NCI-H2171 (cell line): ENCODE measurements at places on chromosomes 6 and 20.

DNA sequence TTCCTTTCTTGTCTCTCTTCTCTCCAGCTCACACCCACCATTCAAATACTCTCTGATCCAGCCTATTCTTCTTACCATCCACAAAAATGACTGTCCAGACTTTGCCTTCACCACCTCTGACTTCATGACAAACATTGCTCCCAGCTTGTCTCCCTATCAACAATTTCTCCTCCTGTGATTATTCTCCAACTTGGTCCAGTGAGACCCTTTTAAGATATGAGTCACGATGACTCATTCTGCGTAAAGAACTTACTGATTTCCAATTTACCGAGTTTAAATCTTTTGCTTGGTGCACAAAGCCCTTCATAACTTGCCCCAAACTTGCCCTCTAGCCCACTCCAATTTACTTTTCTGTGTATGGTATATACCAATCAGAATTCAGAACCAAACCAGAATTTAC, 833.2 kb downstream of the MAFB start:
- no peak for DNase-seq

DNA sequence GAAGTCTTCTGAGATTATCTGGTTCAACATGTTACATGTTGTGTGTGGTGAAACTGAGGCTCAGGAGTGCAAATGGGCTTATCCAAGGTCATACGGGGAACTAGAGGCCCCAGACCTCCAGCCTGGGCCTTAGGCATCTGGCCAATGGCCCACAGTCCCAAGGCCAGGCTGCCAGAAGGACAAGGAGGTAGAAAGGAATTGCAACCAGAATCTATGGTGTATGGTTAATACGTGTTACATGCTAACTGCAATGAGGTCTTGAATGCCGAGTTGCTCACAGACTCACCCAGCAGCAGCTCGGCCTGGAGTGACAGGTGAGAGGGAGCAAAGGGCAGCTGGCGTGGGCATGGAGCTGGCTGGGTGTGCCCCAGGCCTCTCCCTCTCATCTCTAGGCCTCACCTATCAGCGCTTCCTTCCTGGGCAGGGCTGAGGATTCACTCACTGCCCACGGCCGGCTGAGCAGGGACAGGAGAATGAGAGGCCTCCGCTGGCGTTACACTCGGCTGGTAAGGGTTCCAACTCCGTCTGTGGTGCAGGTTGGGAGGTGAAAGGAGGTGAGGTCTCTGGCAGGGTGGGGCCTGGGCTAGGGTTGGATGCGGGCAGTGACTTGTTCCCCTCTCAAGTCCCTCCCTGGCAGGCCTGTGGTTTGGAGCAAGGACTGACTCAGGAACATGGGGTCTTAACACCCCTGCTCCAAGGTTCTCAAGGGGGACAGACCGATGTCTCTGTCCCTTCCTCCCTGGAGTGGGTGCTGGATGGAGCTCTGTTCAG, at the start of gene TLDC2:
TLDC2 (plus strand) TSS at position 437 of the 771 bp plus-strand sequence; CDS start at position 474, 37 bp downstream.
- DNase-seq, result no peak

GRCh38 chr6:56246541-56246880, 869 bp downstream of the COL21A1 start:
- DNase-seq, result no peak

DNA sequence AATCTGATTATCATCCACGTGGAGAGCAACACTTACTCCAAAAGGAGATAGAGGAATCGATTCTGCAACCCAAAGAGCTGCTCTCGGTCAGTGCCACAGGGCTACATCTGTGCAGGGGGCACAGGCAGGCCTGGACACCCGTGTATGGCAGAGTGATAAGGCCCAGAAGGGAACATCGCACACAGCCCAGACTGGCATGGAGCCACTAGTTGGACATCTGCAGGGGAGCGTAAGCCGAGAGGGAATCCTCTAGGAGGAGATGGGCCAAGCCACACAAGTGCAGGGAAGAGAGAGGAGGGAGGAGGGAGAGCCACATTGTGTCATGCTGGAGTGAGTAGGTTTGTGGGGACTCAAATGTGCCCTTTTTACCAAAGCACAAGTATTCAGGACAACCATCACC, 50.4 kb upstream of the ENTPD6 start:
- no peak for DNase-seq

- no peak for DNase-seq
Measured at GRCh38 chr20:60576236-60576635, 618.0 kb downstream of the CDH26 start.

DNA sequence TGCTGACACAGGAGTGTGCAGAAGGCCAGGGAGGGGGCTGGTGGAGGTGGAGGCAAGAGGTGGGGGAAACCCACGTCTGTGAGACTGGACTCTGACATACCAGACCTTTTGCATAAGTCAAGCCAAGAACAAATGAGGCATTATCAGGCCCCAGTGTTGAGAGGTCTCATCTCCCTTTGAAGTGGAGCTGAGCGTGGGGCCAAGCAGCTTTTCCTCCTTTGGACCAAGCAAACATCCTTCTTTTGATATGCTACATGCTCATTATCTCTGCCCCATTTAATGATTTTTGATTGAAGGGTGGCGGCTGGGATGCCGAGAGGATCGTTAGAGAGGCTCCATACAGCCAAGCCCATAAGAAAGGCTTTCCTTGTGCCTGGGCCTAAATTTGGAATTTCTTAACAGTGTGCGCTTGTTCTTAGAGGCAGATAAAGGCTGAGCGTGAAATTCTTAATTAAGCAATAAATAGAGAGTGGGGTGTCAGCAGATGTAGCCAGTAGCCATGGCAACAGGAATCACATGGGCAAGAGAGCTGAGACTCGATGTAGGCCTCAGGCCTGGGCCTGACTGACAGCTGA, 244.5 kb downstream of the PKHD1 start:
- DNase-seq, result no peak

DNA sequence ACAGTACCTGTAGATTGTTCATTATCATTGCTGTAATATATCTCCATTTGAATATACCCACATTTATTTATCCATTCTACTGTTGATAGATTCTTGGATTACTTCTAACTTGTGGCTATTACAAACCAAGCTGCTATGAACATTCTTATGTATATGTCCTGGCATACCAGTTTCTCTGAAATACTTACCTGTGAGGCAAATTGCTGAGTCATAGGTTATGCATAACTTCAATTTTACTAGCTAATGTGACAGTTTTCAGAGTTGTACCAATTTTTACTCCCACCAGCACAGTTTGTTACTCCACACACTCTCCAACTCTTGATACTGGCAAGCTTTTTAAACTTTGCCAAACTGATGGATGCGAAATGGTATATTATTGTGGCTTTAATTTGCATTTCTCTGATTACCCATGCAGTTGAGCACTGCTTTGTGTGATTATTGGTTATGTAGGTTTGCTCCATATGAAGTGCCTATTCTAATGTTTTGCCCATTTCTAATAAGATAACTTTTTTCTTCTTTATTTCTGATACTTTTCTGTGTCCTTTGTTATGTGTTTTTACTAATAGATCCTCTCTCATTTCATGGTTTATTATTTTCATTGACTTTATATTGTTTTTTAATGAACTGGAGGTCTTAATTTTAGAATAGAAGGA, 62.8 kb upstream of the SDHAF4 start:
- DNase-seq, result no peak

- DNase-seq, result no peak
Measured at GRCh38 chr6:129273161-129273560, 390.2 kb downstream of the LAMA2 start.

GRCh38 chr6:165573671-165574070, 89.4 kb downstream of the PDE10A start:
- no peak for DNase-seq

DNA sequence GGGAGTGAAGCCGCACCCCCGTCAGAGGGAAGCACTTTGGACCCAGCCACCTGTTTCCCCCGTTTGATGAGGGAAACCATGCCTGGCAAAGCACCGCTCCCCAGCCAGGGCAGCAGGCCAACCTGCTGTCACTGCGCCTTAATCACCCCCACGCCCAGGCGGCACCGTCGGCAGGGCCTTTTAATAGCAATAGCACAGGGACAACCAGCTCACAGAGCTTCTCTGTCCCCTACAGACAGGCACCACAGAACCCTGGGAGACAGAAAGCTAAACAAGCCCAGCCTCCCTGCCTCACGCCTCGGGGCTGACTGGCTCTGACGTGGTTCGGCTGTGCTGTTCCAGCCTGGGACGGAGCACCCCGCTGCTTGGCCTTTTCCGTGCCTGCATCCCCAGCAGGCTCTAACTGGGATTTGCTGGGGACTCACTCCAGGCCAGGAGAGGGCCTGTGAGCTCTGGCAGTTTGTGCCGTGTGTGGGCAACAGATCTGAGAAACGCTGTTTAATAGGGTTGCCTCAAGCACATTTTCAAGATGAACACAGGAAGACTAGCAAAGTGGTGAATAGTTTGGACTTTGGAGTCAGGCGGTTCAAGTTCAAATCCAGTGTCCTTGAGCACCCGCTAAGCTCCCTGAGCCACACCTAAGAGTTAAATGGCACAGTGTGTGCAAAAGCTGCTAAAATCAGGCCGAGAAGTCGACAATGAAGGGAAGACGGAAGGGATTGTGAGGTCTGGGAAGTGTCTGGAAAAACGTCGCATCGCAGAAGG, 223.8 kb downstream of the NRN1 start:
- peak; percentile 67 for DNase-seq

DNA sequence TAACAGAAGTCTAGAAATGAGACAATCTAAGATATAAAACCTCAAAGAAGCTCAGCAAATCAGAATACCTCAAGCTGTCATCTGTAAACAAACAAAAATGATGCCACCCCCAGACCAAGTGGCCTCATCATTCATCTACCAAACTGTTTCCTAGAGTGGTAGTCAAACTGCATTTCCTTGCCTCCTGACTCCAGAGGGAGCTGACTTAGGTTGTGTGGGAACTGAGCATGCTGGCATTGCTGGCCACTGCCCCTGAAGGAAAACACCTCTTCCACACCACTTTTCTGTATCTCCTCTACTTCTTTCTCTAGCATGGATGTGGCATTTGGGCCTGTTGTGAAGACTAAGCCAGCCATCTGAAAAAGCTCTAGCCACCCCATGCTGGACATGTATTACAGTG, 56.3 kb downstream of the ZHX3 start:
- no peak for DNase-seq

DNA sequence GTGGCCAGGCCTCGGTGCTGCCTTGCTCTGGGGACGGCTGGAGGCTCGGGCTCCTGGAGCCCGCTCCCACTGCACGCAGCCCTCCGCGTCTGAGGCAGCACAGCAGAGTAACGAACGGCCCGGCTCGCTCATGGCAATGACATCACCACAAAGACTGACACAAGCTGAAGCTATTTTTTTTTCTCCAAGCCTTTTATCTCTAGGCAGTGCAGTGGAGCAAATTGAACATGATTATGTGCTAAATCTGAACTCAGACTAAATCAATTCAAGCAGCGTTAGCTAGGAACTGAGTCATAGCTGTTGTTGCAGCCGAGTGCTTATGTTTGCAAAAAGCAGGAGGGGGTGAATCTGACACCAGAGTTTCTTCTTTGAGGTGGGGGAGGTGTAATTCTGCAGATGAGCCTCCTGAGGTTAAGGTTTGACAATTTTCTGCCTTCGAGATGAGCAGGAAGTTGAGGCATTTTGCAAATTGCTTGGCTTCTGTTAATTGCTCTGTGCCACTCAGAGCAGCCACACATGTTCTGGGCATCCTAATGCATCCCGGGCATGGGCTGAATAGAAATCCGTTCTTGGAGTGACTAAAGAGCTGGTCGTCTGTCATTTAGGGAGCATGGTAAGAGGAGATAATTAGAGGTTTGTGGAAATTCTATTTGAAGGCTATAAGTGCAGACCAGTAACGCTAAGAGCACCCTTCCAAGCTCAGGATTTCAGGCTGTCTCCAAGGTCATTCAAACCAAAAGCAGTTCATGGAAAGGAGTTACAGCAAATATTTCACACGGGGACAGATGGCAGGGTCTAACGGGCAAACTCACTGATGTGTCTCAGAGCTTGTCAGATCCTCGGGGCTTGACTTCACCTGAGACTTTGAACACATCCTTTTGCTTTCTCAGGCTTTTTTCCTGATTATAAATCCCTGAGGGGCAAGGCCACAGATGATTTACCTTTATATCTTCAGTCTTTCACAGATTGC, 155.1 kb upstream of the ENPP5 start:
- DNase-seq, result no peak

GRCh38 chr6:35382015-35382414, 39.7 kb downstream of the PPARD start:
- DNase-seq, result no peak

DNA sequence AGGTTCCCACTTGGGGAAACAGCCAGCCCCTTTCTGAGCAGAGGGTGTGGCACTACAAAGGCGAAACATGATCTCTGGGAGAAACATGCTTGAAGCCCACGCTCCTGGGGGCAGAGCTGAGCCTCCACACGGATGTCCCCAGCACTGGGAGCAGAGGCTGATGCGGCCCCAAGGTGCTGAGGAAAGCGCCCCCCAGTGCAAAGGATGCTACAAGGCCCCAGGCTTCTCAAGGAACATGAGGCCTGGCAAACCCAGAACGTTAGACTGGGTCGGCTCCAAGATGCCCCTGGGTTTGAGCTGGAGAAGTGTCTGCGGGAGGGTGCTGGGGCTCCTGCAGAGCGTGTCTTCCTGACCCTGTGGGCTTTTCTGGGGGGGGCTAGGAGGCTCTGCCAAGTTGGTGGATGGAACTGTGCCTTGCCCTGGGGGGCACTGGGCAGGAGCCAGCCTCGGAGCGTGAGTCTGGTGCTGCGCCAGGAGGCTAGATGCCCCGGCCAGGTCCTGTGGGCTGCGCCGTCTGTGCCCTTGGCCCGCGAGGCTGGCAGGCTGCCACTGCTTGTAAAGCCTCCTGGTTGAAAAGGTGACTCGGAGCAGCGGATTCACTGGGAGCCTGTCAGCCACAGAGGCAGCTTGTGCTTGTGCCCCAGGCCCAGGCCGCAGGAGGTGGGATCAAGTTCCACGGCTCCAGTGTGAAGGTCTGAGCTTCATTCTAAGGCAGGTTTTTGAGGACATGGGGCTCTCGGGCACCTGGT, 8.1 kb downstream of the SYNJ2 start:
- peak; percentile 80 for DNase-seq

GRCh38 chr6:39923861-39924260, 10.4 kb downstream of the MOCS1 start:
- no peak for DNase-seq

- DNase-seq, result no peak
Measured at GRCh38 chr6:39328066-39328465, 5.6 kb upstream of the KCNK16 start.

DNA sequence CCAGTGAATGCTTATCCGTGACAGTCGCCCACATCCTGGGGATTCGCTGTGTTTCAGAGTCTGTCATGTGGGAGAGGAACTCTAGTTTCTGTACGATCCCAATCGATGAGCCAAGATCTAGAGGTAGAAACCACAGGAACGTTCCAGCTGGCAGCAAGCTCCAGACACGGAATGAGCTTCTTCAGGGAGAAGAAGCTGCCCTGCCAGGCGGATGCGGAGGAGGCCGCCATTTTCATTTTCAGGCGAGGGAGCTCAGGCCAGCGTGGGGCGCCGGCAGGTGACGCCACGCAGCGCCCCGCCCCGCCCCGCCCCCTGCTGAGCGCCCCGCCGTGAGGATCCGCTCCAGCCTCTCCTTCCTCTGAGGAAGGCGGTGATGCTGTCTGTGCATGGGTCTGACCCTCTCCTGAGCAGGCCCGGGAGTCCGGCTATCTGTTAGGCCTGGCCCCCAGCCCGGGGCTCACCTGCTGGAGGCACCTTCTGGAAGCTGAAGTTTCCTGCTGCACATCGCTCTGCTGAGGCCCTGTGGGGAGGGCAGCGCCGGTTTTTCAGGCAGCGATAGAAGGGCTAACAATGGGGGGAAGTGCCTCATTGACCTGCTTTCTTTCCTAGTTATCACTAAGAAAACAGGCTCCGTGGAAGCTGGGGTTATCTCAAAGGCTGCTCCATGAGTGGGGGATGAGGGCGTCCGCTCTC, 147.5 kb downstream of the ERMARD start:
- DNase-seq, result no peak

GRCh38 chr6:109482905-109483734, at the start of gene ZBTB24:
ZBTB24 (minus strand) TSS chr6:109483219; CDS start chr6:109482026, 1,193 bp downstream.
- peak; percentile 99 for DNase-seq
